Fibroblast of skin of right quadriceps (primary cell): ENCODE measurements at places on chromosomes 13 and 19.

GRCh38 chr19:35908973-35909683 is 1.0 kb upstream of the TYROBP start:
- DNase-seq = no peak

- peak; percentile 19 for DNase-seq
These were observed 749.7 kb downstream of the DIAPH3 start for GRCh38 chr13:59414006-59414405.

DNA sequence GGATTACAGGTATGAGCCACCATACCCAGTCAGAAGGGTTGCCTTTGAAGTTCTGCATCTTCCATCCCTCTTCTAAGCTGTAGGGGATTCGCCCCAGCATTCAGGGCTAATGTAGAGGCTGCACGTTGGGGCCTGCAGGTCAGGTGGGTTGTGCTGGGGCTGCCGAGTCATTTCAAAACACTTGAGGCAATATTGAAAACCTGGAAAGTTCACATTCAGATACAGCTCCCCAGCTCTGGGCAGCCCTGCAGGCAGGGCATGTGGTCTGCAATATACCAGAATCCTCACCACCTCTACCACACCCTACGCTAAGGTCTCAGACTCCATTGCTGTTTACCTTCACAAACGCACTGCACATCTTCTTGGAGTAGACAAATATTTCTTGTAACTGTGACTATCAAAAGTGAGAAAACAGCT is 24.6 kb downstream of the CCNE1 start:
- no peak for DNase-seq

DNA sequence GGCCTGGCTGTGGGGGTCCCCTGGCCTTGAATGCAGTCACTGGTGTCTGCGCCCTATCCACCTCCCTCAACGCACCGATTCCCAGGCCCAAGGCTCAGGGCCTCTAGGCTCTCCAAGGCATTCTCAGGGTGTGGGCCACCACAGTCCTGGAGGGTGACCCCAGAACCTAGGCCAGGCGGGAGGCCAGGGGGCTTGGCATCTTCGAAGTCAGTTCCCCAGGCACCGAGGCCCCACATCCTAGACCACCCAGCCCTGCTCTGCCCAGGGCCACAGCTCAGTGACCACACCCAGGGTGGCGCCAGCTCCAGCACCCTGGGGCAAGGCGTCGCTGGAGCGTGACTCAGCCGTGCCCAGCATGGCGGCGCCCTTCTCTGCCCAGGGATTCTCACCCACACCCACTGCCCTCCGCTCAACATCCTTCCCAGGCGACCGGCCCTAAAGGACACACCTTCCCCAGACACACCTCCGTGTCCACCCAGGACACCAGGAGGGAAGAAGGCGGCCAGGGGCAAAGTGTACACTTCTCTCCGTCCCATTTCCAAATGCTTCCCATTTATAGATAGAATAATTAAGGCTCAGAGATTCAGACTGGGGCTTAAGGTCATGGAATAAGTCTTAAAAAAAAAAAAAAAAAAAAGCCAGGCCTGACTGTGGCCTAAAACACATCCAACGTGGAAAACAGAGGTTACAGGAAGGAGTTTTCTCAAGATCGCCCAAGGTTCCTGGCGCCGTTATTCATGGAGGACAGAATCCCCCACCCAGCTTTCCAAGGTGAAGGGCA is 36.4 kb upstream of the NANOS3 start:
- no peak for DNase-seq

GRCh38 chr13:59424661-59425060 is 739.1 kb downstream of the DIAPH3 start:
- DNase-seq = peak; percentile 67

DNA sequence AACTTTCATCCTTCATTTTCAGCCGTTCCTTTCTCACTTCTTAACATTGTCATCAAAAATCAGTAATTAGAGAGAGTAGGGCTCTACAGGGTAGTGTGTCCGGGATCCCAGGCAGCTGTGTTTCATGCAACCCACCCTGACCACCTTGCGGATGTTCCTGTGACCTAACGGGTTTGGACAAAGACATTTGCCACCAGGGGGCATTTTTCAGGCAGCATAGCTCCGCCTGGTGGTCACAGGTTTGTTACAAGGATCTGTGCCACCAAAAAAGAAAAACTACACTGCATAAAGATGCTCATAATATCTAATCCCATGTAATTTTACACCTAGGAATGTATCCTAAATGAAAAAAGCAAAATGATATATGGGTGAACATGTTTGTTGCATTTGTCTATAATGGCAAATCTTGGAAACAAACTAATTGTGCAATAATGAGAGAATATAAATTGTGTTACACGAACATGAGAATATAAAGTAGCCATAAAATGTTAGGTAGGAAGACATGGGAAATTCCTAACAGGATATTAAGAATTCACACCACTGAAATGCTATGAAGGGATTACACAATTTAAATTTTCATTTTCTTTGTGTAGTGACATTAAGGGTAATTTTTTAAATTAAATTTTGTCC is 123.0 kb downstream of the SLC7A1 start:
- DNase-seq = peak; percentile 54

- peak; percentile 91 for DNase-seq
These were observed 372 bp upstream of the ZNF699 start for GRCh38 chr19:9309974-9310446.
